Osteoblast (primary cell): ENCODE measurements at places on chromosomes 1 and 21. TPM values are rescaled to one million over a fixed set of nuclear protein-coding genes. Genes with fewer than 3 reads are reported as not detected.

Gene TMEM61
- total RNA-seq, result not detected in 2 replicates

Gene OR2L3
- total RNA-seq, result under 0.01 TPM in 1 of 2 replicates, not detected in the other

Gene PIGP
- total RNA-seq, result 2.5 and 5.9 TPM in 2 replicates

- H3K4me3 ChIP-seq, result no peak overlapping the region
- DNase-seq, result peak; percentile 19
- no peak overlapping the region for H3K27ac ChIP-seq
These were observed 17.9 kb upstream of the PWP2 start for GRCh38 chr21:44089001-44089911.

DNA sequence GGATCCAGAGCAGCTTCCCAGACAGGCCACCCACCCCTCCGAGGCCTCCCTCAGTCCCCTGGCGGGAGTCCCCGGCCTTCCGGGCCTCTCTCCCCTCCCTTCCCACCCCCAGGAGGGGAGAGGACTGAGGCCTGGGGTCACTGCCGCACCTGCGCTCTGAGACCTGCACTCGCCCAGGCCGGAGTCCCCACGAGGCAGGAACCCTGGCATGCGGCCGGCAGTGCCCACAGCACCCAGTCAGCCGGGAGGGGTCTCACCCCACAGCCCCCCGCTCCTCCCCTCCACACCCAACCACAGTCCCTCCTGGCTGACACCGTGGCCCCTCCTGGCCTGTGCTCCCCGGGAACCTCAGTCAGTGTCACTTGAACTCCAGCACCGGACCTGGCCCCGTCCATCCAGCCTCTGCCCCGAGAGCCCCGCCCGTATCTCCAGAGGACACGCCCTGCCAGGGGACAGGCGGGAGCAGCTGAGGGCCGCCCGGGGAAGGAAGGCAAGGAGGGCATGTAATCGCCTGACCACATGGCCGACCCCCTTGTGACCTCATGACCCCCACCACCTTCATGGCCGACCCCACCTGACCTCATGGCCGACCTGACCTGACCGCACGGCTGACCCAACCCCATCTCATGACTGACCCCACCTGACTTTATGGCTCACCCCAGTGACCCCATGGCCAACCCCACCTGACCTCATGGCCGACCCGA lies 28.7 kb upstream of the TTLL10 start:
- H3K36me3 ChIP-seq, result no peaks in the 10 kb centered on the region
- no peaks in the 10 kb centered on the region for H3K4me1 ChIP-seq
- no peak overlapping the region for H3K4me3 ChIP-seq
- no peak overlapping the region for H3K27ac ChIP-seq
- no peak for DNase-seq

GRCh38 chr1:94120570-94120901 lies 412 bp downstream of the ABCA4 start:
- no peak overlapping the region for H3K4me3 ChIP-seq
- peaks cover 18% of the 10 kb centered on the region for H3K4me1 ChIP-seq
- no peak overlapping the region for H3K27ac ChIP-seq
